Effector memory CD8-positive, alpha-beta T cell (primary cell): ENCODE measurements at places on chromosomes 2 and 18.

GRCh38 chr2:10620481-10620880, 69.3 kb downstream of the NOL10 start:
- H3K4me3 ChIP-seq: peak overlapping the region; percentile 58
- H3K27me3 ChIP-seq: no peaks in the 10 kb centered on the region
- H3K36me3 ChIP-seq: peaks cover 13% of the 10 kb centered on the region

DNA sequence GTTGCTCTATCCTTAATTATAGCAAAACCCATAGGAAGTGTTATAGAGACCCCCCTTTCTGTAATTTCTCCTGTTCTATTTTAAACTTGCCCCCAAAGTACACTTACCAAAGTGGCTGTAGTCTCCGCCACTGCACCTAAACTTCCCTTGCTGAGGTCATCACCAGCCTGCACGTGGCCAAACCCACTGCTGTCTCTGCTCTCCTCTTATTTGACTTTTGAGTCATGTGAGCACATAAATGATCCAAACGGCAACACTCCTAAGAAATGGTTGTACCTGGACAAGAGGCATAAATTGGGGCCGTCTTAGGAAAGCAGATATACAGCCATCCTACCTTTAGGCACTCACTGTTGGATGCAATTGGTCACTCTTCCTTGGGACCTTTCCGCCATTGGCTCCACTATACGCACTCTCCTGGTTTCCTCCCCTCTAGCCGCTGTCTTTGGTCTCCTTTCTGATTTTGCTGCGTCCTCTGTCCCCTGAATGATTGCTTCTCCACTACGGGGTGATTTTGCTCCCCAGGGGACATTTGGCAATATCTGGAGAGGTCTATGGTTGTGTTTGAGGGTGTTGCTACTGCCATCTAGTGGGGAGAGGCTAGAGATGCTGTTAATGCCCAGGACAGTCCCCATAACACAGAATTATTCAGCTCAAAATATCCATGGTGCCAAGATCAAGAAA, 19.2 kb upstream of the IL36G start:
- no peak overlapping the region for H3K4me3 ChIP-seq
- peak; percentile 41 for DNase-seq
- no peak overlapping the region for H3K27ac ChIP-seq

- peaks cover 1% of the 10 kb centered on the region for H3K4me1 ChIP-seq
- no peak for DNase-seq
- no peak within 1 kb of the TSS for H3K27ac ChIP-seq
- peaks cover 26% of the 10 kb centered on the region for H3K27me3 ChIP-seq
Observed at GRCh38 chr2:55923091-55923981, at the start of gene EFEMP1. TSS of gene EFEMP1 (minus strand) at chr2:55923782. CDS start at chr2:55922440, 1,342 bp downstream.

DNA sequence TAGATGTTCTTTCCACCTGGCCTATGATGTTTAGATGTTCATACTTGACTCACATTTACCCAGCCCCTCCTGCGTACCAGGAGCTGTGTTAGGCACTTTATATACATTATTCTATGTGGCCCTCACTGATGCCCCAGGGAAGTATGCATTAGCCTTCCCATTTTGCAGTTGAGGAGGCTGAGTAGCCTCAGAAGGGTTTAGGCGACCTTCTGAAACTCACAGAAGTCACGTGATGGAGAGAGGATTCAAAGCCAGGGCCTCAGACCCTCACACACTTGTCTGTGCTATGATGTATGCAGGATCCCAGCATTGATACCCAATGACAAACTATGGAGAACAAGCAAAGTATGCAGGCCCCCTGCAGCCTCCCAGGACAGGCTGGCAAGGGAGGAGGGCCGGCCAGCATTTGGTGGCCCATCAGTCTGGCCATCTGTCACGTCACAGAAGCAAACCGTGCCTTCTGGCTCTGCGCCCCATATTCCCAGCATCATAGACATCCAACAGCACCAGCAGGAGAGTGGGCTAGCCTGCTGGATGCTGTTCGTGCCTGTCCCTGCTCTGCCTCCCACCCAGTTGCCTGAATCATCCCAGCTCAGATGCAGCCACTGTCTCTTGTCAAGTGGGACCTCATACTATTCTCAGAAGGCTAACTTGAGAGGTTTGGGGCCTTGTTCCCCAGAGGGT, 33.6 kb downstream of the EHD3 start:
- H3K4me1 ChIP-seq: no peaks in the 10 kb centered on the region
- peaks cover 7% of the 10 kb centered on the region for H3K27me3 ChIP-seq
- H3K4me3 ChIP-seq: no peak overlapping the region
- H3K36me3 ChIP-seq: peaks cover 8% of the 10 kb centered on the region
- no peak for DNase-seq

- no peak overlapping the region for H3K4me3 ChIP-seq
- no peak for DNase-seq
- H3K36me3 ChIP-seq: peaks cover 3% of the 10 kb centered on the region
- H3K27me3 ChIP-seq: peaks cover 6% of the 10 kb centered on the region
- no peak overlapping the region for H3K27ac ChIP-seq
- no peaks in the 10 kb centered on the region for H3K4me1 ChIP-seq
Observed at GRCh38 chr2:38254796-38255195, 122.3 kb downstream of the ATL2 start.

- H3K27me3 ChIP-seq: peaks cover 6% of the 10 kb centered on the region
- H3K4me3 ChIP-seq: no peak overlapping the region
- no peak for DNase-seq
- peaks cover 3% of the 10 kb centered on the region for H3K36me3 ChIP-seq
- no peak overlapping the region for H3K27ac ChIP-seq
Observed at GRCh38 chr2:47093626-47094025, 61.5 kb downstream of the STPG4 start.

- H3K36me3 ChIP-seq: peaks cover 16% of the 10 kb centered on the region
- H3K27ac ChIP-seq: no peak overlapping the region
- no peaks in the 10 kb centered on the region for H3K4me1 ChIP-seq
- DNase-seq: no peak
- H3K27me3 ChIP-seq: no peaks in the 10 kb centered on the region
Observed at GRCh38 chr2:219079417-219079816, 18.7 kb upstream of the IHH start.

- H3K27me3 ChIP-seq: no peaks in the 10 kb centered on the region
- no peak for DNase-seq
- no peak overlapping the region for H3K4me3 ChIP-seq
- H3K36me3 ChIP-seq: no peaks in the 10 kb centered on the region
- H3K4me1 ChIP-seq: no peaks in the 10 kb centered on the region
Observed at GRCh38 chr2:174080672-174081121, 115.5 kb upstream of the SP3 start.
